ENCODE measurements at places on chromosomes 5 and 9. TPM values are rescaled to one million over a fixed set of nuclear protein-coding genes. Genes with fewer than 3 reads are reported as not detected.
A peak's percentile ranks its signal among the peaks of the same experiment; 100 is the strongest.

The UHRF2 gene
- 70.3 TPM for polyA plus RNA-seq

The PIK3R1 gene
- polyA plus RNA-seq: 94.3 TPM

The BARX1 gene
- polyA plus RNA-seq: not detected

DNA sequence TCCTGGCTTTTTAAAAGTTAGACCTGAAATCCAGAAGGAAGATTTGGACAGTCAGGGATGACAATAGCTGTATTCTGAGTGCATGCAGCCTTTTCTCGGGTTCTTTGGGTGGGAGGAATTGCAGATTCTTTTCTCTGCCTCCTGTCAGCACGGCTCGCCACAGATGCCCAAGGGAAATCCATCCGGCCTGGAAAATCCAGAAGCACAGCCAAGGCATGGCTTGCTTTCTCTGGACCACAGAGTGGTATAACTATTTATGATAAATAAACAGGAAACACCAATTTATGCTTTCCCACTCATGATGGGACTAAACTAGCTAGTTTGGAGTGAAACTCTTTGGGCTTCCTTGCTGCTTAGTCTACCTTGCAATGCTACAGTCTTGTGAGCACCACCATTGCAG is 59.1 kb downstream of the C9orf152 start:
- DNase-seq: no peak

DNA sequence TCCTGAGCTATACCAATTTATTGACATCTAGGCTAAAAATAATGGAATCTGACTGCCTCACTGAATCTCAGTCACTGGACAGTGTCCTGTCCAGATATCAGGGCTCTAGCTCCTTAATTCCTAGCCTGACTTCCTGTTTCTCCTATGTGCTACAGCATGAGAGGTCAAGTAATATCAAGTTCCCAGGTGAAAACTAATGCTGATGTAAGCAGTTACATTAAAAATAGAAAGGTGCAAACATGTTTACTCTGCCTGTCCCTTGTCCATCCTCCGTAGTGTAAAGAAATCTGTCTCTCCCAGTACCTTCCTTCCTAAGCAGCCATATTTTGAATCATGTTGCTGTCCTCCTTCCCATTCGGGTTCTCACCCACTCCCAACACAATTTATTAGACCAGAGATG is 145.9 kb upstream of the GHR start:
- no peak for DNase-seq

- DNase-seq: no peak
Observed at GRCh38 chr9:108049671-108050494, 560.3 kb upstream of the KLF4 start.

GRCh38 chr5:43065387-43065947 is 25.3 kb upstream of the ANXA2R start:
- peak; percentile 40 for DNase-seq

DNA sequence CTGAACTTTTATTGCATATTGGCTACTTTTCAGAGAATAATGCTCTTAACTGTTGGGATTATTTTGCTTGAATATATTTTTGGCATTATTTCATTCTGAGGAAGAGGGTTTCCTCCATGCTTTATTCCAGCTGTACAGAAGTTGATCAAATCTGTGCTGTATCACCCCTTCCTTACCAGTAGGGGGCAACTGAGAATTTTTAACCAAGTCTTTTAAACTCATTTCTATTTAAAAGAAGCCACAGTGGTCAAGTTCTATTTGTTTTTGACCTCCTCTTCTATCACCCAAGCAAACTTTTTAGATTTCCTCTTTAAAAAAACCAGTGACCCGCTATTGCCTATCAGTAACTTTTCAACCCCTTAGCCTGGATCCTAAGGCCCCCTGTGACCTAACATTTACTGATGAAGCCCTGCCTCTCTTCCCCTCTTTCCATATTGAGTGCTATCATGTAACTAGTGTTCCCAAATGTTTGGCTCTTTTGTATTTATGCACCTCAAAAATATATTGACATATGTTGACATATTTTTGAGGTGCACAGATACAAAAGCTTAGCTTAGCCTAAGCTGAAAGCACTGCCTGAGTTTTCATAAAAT is 80.6 kb downstream of the FBXO4 start:
- DNase-seq: peak; percentile 5

DNA sequence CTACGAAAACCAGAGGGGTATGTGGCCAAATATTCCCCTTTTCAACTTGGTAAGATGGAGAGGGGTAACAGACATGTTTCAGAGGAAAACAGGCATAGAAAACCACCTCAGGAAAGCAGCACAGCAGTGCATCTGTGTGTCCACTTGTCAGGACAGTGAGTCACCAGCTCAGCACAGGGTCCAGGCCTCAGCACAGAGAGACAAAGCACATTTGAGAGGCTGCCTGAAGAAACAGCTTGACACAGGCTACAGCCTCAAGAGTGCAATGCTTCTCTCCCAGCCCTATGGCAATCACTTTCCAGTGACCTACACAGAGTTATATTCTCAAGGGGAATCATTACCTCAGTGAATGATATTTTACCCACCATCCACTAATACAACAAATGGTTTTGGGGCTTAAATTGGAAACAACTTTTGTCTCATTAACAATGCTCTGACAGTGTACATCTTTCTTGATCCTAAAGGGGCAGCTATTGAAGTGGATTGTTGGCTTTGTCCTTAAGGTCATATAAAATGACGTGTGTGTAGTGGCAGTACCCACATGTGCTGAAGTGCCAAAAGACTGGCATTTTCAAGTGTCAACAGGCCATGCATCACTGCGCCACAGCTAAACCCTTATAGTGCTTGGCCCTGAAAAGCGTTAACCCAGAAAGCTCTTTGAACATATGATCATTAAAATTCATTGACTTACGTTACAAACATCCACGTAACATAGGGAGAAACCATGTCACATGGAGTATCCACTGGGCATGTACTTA is 46.4 kb downstream of the ERMP1 start:
- no peak for DNase-seq

The TAF11L10 gene
- not detected for polyA plus RNA-seq

- DNase-seq: no peak
Observed at GRCh38 chr5:136811086-136811485, 445.7 kb upstream of the TRPC7 start.

DNA sequence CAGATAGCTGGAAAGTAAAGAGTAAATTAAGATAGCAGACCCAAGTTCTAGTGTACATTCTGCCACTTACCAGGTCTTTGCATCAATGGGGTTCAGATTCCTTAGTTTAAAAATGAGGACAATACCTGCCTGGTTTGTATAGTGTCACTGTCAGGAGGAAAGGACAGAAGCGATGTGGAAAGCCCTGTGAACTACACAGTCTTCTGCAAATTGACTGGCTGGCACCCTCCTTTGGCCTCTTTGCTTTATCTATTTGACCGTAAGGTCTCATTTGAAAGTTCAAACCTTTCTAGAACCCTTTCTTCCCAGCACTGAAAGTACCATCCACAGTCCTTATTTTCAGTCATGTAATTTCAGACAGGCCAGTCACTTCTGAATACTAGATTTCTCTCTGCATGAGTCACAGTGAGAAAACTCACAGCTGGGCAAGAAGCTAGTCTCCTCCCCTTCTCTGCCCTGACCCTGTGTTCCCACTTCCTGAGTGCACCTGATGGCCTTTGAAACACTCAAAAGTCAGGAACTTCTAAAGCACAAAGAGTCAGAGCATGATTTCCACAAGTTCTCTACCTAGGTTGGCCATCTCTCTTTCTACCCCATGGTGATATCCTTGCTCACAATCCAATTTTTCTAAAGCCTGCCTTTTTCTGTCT is 91.3 kb upstream of the RASEF start:
- no peak for DNase-seq

DNA sequence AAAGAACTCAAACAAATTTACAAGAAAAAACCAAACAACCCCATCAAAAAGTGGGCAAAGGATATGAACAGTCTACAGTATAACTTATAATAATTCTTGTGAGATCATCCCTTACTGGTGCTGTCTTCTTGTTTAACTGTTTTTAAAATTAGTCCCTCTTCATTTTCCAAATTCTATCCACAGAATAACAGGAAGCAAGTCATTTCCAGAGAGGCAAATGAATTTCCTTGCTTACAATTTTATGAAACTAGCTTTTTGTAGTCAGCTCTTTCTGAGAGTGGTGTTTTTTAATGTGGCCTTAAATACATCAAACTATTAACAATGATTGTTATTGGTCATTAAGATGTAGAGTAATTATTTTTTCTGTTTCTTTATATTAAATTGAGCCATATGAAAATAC is 40.6 kb downstream of the FAM174A start:
- no peak for DNase-seq

- no peak for DNase-seq
Observed at GRCh38 chr5:76755779-76756637, 40.1 kb downstream of the F2R start.

- DNase-seq: no peak
Observed at GRCh38 chr5:65475895-65476294, 5.8 kb downstream of the ADAMTS6 start.
